ENCODE measurements at places on chromosomes 1 and 21.

DNA sequence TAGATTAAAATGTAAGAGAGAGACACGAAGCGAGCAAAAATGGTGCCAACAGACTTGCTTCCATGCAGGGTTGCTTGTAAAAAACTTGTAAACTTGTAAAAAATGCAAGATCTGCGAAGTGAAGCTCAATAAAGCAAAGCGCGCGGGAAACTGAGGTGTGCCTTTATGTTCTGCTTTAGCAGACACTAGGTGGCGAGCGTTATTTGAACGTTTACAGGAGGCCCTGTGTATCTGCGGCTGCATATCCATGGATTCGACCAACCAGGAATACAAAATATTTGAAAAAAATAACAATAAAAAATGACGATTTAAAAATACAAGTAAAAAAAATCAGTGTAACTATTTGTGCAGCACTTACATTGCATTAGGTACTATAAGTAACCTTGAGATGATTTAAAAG is 1.5 kb downstream of the UBE2G2 start:
- peak; percentile 39 for DNase-seq

DNA sequence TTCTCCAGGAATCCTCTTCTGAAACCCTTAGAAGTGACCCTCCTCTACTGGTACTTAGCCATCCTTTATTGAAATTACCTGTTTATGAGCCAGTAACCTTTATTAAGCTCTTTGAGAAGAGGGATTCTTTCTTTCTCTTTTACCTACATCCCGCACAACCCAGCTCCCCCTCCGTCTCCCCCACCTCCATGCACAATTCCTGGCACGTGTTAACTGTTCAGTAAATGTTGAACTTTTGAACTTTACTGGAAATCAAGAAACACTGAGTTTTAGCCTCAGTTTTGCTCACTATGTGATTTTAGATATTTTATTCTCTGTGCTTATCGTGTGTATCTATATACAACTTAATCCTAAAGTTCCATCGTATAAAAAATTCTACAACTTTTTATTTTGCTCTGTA is 1.8 kb downstream of the TMED5 start:
- DNase-seq, result peak; percentile 4

GRCh38 chr21:28602546-28602945 is 390.1 kb downstream of the LTN1 start:
- no peak for DNase-seq

GRCh38 chr1:42860339-42861013 is 14.1 kb downstream of the ZNF691 start:
- no peak for DNase-seq

GRCh38 chr1:99758073-99758511 is 8.3 kb downstream of the FRRS1 start:
- no peak for DNase-seq

DNA sequence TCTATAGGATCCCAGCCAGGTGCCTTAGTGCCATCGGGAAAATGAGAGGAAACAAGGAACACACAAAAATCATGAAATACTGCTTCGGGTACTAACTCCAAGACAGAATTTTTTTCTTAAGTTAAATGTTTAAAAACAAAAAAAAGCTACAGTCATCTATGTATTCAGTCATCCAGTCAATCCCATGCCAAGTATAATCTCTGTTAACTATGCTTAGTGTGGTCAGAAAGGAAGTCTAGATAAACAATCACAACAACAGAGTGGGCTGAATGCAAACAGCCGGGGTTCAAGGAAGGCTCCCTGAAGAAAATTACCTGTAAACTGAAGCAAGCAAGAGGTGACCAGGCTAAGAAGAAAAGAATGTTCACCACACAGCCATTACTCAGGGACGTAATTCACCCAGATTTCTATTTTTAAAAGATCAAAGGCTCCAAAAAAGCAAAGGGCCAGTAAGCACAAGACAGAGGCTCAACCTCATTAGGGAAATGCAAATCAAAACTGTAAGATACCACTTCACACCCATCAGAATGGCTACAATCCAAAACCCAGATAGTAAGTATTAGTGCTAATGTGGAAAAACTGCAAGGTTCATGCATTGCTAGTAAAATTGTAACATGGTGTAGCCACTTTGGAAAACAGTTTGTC is 53.0 kb downstream of the RERE start:
- DNase-seq, result no peak

- no peak for DNase-seq
Measured at GRCh38 chr1:111992476-111992875, 3.0 kb upstream of the KCND3 start.

DNA sequence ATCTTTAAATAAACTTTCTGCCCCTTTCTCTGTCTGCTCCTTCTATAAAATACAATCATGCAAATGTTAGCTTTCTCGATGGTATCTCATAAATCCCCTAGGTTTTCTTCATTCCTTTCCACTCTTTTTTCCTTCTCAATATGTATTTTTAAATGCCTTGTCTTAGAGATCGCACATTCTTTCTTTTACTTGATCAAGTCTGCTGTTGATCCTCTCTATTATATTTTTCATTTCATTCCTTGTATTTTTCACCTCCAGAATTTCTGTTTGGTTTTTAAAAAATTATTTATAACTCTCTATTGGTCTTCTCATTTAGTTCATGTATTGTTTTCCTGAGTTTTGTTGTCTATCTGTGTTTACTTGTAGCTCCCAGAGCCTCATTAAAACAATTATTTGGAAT is 36.0 kb downstream of the TNFSF4 start:
- no peak for DNase-seq

DNA sequence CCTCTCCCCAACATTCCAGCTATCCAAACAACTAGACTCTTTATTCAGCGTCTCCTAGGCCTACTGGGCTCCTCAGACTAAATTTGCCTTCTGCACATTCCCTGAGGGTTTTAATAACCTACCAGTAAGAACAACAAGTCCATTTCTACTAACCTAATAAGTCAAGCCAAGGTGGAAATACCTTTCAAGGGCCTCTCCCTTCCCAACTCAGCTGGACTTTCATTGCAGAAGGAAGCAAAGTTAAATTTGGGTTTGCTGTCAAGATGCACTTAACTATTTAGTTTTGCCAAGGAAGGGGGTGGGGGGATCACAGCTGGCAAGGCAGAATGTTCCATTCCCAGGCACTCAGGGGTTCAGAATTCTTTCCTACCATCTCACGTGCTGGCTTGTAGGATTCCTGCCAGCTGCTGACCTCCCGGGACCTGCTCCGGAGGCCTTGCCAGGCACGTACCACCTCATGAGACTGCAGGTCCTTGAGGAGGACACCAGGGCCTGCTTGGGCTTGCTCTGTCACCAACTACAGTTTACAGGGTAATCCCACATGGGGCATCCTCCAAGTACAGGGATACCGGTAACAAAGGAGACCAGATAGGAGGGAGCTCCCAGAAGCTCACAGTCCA is 29.8 kb downstream of the SLC30A1 start:
- no peak for DNase-seq

DNA sequence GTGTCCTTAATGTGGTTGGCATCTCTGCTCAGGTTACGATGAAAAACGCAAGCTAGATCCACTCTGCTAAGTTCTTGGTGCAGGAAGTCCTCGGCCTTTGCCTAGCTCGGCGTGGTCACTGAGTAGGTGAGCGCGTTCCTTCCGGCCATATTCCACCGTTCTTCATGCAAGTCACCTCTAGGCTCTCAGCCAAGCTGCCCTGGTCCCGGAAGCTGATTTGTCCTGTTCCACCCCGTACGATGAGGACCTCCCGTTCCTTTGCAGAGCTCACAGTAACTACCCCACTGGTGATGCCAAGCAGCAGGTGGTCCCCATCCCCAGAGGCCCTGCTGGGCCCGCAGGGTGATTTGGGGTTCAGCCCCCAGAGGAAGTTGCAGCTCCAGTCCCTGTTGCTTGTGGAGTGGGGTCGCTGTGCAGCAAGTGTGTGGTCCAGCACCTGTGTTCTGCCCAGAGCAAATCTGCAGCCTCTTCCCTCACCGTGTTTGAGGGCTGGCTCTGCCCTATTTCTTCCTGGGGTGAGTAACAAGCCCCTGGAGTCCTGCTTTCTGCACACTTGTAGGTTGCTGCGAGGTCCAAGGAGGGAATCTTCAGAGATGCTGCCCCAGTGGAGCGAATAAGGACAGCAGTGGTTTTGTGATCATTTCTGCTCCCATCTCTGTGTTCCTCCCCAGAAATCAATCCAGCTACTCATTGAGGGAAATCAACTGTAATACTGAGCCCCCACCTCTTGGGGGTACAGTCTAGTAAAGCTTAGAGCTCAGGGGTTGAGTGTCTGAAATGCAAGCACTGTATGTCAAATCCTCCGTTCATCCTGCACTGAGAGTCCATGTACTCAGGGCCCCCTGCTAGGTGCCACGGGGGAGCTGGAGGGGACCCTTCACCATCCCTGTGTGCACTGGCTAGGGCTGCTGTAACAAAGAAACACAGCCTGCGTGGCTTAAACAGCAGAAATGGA is 2.3 kb downstream of the UMODL1 start:
- no peak for DNase-seq

GRCh38 chr1:52403566-52404115 is 582 bp downstream of the ORC1 start:
- DNase-seq, result peak; percentile 81

DNA sequence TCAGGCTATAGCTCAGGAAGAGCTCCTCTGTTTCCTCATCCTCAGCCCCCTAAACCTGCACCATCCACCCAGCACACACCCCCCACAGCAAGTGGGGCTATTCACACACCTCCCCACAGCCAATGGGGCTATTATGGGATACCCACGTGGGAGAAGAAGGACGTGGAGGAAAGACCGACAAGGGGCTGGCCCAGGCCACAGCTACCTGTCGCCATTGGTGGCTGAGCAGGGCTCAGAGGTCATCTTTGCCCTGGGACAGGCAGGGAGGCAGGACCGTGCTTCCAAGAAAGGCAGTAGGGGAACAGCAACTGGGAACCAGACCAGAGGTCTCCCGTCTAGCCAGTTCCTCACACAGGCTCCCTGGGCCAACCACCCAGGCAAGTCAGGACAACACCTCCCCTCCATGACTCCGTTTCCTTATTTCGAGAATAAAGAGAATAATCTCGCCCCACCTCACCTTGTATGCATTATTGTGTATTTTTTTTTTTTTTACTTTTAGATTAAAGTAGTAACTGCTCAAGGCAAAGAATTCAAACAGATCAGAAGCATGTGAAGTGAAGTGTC is 92.3 kb upstream of the TARDBP start:
- DNase-seq, result no peak

- DNase-seq, result no peak
Measured at GRCh38 chr1:62110198-62110817, 84.3 kb upstream of the L1TD1 start.

- DNase-seq, result peak; percentile 25
Measured at GRCh38 chr1:224784265-224785039, 145.0 kb upstream of the DNAH14 start.

DNA sequence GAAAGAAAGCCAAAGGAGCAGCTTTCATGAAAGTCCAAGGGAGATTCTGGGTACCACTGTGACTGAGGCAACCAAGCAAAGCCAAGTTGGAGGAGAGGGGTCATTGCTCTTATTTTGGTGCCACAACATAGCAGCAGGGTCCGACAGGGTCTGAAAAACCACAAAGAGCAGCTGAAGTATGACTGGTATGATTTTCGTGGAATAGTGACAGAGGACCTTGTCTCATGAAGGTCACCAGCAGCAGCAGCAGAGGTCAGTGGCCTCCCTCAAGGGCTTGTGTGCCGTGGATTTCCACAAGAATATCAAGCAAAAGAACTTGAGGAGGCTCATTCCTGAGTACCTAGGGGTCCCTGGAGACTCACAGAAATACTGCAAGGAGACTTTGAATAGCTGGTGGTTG is 160.9 kb upstream of the SYT6 start:
- DNase-seq, result no peak

GRCh38 chr1:18485227-18485626 is 4.5 kb downstream of the KLHDC7A start:
- no peak for DNase-seq

GRCh38 chr1:220093361-220094015 is 444 bp upstream of the IARS2 start:
- DNase-seq, result no peak

DNA sequence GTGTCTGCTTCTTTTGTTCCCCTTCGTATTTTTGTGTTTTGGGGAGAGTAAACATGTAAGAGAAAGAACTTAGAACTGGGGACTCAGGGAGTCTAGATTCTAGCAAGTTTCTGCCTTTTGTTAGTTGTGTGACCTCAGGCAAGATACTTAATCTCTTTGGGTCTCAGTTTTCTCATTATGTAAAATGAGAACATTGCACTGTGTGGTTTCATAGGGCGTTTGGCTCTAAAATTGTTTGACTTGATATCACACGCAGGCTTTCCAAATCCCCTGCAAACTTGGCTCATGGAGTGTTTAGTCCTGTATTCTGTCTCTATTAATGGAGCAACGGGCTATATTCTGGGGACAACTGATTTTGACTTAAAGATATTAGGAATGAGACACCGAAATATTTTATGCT is 57.7 kb downstream of the NTNG1 start:
- no peak for DNase-seq

DNA sequence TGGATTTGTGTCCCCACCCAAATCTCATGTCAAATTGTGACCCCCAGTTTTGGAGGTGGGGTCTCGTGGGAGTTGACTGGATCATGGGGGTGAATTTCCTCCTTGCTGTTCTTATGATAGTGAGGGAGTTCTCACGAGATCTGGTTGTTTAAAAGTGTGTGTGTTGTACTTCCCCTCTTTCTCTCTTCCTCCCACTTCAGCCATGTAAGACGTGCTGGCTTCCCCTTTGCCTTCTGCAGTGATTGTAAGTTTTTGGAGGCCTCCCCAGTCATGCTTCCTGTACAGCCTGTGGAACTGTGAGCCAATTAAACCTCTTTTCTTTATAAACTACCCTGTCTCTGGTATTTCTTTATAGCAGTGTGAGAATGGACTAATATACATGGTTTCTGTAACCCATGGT is 64.6 kb downstream of the RHOU start:
- DNase-seq, result no peak

DNA sequence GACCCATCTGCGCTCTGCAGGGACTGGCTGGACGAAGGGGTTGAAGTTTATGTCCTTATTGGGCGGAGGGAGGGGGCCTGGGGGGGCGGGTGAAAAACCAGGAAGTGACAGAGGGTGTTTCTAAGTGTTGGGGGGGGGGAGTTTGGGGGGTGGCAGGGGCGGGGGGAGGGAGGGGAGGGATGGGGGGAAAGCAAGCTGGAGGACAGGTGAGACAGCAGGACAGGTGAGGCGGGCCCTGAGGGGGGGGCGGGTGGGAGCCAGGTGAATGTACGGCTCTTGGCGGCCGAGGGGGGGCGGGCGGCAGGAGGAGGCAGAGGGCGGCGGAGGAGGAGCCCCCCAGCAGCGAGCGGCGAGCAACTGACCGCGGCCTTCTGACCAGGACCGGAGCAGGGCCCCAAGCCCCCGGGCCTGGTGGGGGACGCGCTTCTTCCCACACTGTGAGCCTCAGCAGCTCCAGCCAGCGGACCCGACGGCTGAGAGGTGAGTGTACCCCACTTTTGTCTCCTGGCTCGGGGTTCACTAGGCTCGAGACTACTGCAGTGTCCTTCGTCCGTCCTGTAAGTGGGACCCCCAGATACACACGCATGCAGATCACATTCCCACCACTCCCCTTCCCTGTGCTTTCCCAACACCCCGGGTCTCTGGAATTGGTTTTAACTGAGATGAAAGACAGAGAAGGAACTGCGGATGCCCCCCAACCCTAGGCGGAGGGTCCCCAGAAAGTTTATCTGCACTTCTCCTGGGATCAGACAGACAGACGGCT is at the start of gene ZBTB7B:
Gene ZBTB7B, plus strand, starts transcription at position 339 of the 763 bp plus-strand sequence. CDS start 11,859 bp downstream, outside the sequence.
- peak; percentile 53 for DNase-seq

- DNase-seq, result peak; percentile 36
Measured at GRCh38 chr1:15384301-15384901, 25.3 kb upstream of the EFHD2 start.

GRCh38 chr1:208848854-208849253 is 604.7 kb upstream of the PLXNA2 start:
- no peak for DNase-seq

GRCh38 chr1:44240802-44241671 is 27.8 kb downstream of the DMAP1 start:
- DNase-seq, result no peak

All from kidney tubule cell (primary cell).